GM13976 (cell line): ENCODE measurements at places on chromosomes 4 and X.

DNA sequence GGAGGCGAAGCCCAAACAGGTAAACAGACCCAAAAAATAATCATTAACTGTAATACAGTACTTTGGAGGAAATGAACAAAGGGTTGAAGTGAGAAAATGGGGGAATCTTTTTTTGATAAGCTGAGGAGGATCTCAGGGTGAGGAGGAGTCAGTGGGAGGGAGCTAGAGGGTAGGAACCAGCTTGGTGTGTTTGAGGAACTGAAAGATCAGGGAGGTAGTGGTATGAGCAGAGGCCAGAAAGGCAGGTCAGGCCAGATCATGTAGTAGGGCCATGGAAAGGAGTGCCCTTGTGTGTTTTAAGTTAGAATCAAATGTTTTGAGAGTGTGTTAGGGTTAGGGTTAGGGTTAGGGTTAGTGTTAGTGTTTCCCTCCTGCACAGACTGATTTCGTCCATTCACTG, 48.8 kb downstream of the PPP2R2C start:
- DNase-seq = peak; percentile 80

GRCh38 chrX:14411326-14411725, 118.0 kb upstream of the GLRA2 start:
- DNase-seq = no peak

DNA sequence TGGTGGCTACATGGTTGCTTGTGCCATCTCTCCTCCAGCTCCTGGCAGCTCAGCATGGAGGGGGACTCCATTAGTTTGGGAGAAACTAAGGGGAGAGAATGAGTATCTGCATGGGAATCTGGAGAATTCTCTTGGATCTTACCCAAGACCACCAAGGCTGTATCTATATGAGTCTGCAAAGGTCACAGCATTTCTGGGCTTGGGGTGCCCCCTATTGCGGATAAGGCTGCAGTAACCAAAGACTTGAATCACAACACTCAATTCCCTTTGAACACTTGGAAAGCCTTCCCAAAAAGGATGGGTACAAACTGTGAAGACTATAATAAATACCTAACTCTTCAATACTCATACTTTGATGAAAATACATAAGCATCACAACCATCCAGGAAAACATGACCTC, 623.5 kb upstream of the NR3C2 start:
- no peak for DNase-seq

DNA sequence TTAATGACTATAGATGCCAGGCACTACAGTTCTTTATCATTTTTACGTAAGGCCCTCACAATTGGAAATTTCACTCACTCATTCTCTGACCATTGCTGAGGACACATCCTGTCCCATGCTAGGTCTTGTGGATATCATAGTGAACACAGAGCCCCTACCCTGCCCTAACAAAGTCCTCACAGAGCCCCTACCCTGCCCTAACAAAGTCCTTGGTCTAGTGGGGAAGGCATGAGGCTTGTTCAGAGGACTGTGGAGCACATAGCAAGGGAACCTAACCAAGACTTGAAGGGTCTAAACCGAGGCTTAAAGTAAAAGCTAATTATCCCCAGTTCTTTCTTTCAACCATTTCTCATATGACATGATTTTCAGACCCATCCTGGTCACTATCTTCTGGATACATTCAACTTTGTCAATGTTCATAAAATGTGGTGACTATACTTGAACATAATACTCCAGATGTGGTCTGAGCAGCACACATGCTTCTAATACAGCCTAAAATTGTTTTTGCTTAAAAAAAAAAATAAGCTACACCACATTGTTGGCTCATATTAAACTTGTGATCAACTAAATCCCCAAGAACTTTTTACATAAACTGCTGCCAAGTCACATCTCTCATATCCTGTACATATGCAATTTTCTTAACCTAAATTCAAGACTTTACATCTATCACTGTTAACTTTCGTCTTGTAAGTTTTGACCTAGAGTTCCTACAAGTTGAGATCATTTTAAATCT, 77.0 kb downstream of the GPC3 start:
- no peak for DNase-seq

DNA sequence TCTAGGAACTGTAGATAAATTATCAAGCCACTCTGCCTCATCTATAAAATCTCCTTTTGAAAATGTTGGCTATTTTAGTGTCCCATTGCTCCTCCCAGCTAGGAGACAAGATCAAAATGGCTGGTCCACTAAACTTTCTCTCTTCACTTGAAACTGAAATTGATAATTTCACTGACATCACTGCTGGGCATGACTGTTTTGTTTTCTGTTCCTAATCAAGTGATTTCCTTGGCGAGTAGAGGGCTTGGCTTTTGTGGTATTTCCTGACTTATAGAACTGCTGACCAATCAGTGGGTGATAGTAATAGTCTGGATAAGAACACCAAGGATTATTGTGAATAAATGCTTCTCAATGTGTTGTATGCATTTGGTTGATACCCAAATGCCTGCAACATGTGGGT, 2152.9 kb downstream of the ARAP2 start:
- no peak for DNase-seq

- DNase-seq = no peak
Measured at GRCh38 chr4:151994429-151994828, 233.6 kb upstream of the GATB start.

DNA sequence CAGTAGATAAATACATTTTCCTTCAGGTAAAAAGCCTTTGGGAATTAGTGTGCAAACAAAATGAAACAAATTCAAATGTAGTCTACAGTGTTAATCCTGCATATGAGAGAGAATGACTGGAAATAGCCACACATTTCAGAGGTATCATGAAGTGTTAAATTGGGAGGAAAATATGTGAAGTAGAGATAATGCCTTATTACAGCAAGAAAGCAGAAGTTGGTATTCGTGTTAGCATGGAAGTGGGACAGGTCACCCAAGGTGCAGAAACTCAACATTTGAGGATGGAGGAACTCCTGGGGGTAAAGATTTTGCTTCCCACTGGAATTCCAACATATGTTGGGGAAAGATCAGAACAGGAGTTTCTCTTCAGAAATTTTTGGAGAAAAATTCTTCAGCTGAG, 51.3 kb downstream of the EMCN start:
- no peak for DNase-seq

DNA sequence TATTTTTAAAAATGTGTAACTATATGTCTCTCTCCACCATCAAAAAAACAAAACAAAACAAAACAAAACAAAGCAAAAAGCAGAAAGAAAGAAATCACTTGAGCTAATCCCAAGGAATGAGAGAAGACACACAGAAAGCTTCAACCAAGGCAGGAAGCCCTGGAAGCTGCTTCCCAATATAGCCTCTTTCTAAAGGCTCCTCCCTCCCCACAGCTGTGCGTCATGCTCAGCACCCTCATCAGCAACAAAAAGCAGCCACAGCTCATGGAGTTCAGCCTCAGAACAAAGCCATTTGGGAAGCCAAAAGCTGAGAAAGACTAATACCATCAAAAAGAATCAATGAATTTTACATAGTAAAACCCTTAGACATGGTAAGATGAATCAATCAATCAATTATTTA, 501.6 kb upstream of the SMIM31 start:
- DNase-seq = no peak

DNA sequence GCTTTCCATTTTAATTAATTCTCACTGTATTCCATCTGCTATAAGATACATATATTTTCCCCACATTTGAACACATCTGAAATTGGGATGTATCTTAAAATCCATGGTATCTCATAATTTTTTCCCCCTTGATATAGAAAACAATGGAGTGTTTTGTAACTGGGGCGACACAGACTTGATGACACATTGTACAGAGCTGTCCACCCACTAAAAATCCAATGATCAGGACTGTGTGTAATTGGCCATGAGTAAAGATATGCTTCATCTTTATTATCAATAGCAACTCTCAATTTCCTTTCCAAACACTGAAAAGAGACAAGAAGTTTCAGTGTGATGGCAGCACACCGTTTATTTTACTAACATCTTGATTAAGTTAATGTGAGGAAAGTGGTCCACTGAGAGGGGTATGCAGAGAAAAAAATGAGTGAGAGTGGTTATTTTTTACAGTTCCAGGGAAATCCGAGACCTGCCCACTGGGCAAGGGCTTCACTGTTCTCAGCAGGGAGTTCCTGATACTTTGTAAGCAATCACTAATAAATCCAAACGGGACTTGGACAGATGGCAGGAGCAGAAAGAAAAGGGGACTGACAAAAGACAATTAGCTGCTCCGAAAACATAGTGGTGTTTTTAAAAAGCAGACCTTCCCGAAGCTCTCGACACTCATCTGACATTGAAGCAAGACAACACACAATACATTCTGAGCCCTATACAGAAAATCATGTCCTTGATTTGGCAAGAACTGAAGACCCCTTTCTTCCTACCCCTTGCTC, 149.4 kb downstream of the TSPAN5 start:
- DNase-seq = no peak

DNA sequence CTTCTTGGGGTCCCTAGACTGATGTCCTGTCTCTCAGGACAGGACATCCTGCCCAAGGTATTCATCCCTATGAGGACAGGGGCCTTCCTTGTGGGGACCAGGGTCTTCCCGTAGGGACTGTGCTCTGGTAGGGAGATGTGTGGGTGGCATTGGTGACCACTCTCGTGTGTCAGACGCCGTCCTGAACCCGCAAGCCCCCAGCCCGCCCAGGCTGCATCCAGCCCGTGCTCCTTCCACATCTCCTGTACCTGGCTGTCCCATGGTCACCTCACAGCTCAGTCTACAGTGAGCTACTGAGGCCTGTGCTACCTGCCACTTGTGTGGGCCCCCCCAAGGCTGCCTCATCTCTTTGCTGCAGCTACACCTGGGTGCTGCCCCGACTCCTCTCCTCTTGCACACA, 24.0 kb downstream of the WFS1 start:
- no peak for DNase-seq

GRCh38 chr4:139246166-139246565, 33.9 kb downstream of the MGARP start:
- no peak for DNase-seq

DNA sequence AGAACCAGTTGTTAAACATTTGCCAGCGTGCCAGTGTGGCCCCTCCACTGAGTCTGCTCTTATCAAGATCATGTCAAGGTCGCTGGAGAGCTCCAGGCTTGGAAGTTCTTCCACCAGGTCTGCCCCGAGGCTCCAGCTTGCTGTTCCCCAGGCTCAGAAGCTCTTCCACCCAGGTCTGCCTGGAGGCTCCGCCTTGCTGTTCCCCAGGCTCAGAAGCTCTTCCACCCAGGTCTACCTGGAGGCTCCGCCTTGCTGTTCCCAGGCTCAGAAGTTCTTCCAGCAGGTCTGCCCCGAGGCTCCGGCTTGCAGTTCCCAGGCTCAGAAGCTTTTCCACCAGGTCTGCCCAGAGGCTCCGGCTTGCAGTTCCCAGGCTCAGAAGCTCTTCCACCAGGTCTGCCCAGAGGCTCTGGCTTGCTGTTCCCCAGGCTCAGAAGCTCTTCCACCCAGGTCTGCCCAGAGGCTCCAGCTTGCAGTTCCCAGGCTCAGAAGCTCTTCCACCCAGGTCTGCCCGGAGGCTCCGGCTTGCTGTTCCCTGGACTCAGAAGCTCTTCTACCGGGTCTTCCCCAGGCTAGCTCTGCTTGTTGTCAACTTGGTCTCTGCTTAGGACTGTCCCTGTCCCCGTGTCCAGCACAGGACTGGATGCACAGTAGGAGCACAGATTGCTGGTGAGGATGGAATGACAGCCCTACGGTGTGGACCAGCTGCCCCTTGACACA, 54.4 kb downstream of the HMX1 start:
- no peak for DNase-seq

- DNase-seq = no peak
Measured at GRCh38 chr4:70713453-70714078, 8.2 kb upstream of the RUFY3 start.

DNA sequence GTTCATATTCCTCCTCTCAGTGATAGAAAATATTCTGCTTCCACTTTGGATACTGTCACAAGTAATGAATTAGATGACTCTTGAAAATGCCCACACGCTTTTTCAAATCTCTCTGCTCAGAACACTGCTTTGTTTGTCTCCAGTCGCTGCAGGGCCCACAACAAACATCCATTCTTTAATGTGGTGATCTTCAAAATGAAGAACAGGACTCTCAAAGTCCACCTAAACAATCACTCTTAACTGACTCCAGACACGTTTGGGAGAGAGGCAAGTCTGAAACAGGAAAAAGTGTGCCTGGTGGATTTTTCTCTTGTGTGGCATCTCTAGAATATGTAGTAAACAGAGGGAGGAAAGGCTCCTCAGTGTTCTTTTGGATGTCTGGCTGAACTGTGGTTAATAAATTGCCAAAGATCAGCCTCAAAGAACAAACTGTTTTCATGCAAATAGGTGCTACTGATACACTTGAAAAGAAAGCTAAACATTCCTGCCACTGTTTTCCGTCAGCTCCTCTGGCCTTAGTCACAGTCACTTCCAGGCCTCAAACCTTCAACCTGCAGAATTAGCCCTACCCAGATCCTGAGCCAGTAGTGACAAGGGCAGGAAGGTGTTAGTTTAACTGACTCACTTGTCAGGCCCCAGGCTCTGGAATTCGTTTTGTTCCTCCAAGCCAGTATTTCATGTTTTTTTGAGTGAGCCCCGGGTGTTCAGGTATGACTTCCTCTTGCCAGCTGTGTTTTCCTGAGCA, 259.6 kb upstream of the GPC4 start:
- DNase-seq = no peak

GRCh38 chrX:107374132-107374531, 75.3 kb upstream of the FRMPD3 start:
- DNase-seq = no peak

- DNase-seq = no peak
Measured at GRCh38 chr4:10023050-10023419, 1.7 kb upstream of the SLC2A9 start.

GRCh38 chrX:17025621-17026302, 79.3 kb downstream of the REPS2 start:
- DNase-seq = no peak

GRCh38 chr4:142236268-142236667, 599.9 kb downstream of the IL15 start:
- no peak for DNase-seq

GRCh38 chrX:2628751-2629315, 62.3 kb upstream of the CD99 start:
- no peak for DNase-seq

GRCh38 chrX:2967998-2968909, 38.1 kb upstream of the ARSH start:
- no peak for DNase-seq

DNA sequence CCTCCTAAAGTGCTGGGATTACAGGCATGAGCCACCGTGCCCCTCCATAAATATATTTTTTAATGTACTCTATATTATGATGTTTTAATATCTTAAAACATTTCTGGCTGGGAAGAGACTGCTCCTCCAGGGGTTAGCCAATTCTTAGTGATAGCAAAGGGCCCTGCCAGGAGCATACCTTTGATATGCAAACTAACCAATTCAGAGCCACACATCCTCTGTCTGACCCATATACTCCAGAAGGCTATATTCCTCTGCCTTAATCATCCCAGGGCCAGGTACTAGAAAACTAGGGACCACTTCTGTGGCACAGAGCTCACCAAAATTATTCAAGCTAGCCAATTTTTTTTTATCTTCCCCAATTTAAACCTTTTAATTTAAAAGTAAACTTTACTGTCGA, 43.6 kb upstream of the BEX4 start:
- no peak for DNase-seq

GRCh38 chr4:73776321-73776729, 36.0 kb downstream of the CXCL8 start:
- DNase-seq = no peak

- DNase-seq = no peak
Measured at GRCh38 chr4:25937801-25938200, 23.8 kb downstream of the SMIM20 start.
